Activated CD8-positive, alpha-beta memory T cell treated with anti-CD3 and anti-CD28 coated beads for 48 hours (primary cell): ENCODE measurements at places on chromosomes 7 and 10.

GRCh38 chr7:1438208-1438607, 21.1 kb downstream of the MICALL2 start:
- DNase-seq = no peak

GRCh38 chr10:17913604-17914003, 38.1 kb upstream of the SLC39A12 start:
- no peak for DNase-seq

- peak; percentile 30 for DNase-seq
These were observed 135.0 kb downstream of the CDH23 start for GRCh38 chr10:71531485-71532446.

- no peak for DNase-seq
These were observed 59.1 kb downstream of the ARMC3 start for GRCh38 chr10:22986771-22987542.

- no peak for DNase-seq
These were observed 1148.5 kb upstream of the CELF2 start for GRCh38 chr10:9869205-9869604.

GRCh38 chr10:96511044-96511945, 2.4 kb downstream of the TLL2 start:
- no peak for DNase-seq

DNA sequence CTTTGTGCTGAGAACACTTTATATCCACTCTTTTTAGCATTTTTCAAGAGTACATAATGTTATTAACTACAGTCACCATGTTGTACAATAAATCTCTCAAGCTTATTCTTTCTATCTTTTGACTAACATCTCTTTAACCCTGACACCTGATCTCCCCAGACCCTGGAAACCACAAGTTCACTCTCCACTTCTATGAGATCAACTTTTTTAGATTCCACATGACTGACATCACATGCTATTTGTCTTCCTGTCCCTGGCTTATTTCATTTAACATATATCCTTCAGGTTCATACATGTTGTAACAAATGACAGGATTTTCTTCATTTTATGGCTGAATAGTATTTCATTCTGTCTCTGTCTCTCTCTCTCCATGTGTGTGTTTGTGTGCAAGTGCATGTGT, 15.5 kb downstream of the SLC13A1 start:
- DNase-seq = no peak

GRCh38 chr10:78581133-78581694, 487.6 kb upstream of the ZMIZ1 start:
- no peak for DNase-seq

GRCh38 chr7:94188350-94188749, 184.2 kb upstream of the BET1 start:
- no peak for DNase-seq

DNA sequence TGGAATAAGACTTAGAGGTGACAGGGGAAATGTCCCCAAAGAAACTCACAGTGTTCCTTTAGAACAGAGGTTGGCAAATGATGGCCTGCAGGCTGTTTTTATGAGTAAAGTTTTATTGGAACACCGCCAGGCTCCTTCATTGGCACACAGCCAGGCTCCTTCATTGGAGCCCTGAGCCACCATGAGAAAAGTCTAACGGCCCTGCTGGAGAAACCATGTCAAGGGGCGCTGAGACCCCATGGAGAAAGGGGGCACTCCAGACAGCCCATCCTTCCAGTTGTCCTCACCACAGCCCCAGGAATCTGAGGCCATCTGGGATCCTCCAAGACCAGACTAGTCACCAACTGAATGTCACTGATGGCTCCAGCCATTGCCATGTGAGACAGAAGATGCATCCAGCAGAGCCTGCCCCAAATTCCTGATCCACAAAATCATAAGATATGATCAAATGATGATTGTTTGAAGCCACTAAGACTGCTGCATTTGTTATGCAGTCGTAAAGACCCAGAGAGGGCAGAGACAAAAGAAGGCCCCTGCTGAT, 88.2 kb upstream of the GPR26 start:
- no peak for DNase-seq

- DNase-seq = no peak
These were observed 224.3 kb upstream of the PHYHIPL start for GRCh38 chr10:58952162-58952601.

- DNase-seq = no peak
These were observed 12.3 kb downstream of the DDIT4 start for GRCh38 chr10:72285972-72286521.
